ENCODE measurements at places on chromosomes 5 and 9.

DNA sequence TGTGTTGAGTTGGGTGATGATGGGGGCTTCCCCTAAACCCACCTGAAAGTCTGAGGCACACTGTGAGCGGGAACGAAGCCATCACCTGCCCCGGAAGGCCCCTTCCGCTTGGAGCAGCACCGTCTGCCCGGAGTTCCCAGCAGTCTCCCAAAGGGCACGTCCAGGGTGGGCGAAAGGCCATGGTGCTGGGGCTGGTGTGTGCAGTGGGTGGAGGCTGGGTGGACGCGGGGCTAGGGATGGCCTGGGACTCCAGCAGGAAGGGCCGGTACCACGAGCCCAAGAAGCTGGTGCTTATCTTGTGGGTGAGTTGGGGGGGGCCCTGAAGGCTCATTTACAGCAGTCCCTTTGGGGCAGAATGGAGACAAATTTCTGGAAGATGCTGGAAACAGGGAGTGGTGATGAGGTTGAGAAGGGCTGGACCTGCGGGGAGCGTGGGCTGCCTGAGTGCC lies 4.6 kb downstream of the FLT4 start:
- no peak for DNase-seq

DNA sequence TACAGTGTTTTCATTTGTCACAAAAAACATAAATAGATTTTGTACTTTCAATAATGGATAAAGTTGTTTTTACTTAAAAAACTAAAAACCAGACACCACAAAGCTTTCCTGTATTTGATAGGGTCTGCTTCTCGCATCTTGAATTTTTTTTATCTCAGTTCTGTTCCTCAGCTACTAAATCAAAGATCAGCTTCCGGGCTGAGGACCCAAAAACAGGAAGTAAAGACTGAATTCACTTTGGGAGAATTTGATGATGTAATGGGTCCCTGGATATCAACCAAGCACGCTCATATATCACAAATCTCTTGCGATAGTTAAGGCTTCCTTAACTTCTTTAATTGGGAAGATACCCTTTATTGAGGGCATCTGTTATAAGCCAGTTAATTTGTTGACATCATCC lies 24.1 kb downstream of the ITK start:
- no peak for DNase-seq

DNA sequence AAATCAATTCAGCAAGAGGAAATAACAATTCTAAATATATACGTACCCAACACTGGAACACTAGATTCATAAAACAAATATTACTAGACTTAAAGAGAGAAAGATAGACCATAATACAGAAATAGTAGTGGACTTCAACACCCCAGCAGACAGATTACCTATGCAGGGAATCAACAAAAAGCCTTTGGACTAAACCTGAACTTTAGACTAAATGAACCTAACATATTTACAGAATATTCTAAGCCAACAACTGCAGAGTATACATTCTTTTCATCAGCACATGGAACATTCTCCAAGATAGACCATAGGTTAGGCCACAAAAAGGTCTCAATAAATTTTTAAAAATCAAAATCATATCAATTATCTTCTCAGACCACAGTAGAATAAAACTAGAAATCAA lies 32.9 kb upstream of the BARX1 start:
- DNase-seq: no peak

- DNase-seq: no peak
Observed at GRCh38 chr9:108991479-108991878, 21.8 kb downstream of the CTNNAL1 start.

DNA sequence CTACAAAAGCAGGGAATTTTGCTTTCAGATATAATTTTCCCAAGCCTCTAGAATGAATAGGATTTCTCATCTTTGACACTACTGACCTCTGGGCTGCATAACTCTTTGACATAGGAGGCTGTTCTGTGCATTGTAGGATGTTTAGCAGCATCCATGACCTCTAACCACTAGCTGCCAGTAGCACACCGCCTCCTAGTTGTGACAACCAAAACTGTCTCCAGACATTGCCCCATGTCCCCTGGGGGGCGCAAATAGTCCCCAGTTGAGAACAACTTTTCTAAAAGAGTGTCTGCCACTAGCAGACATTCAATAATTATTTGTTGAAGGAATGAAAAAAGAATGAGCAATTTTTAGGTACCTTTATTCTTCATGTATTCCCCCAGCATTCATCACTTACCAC lies 51.8 kb downstream of the POU4F3 start:
- DNase-seq: no peak

GRCh38 chr5:73684691-73685090 lies 58.7 kb downstream of the ARHGEF28 start:
- no peak for DNase-seq

GRCh38 chr9:18692268-18692667 lies 218.3 kb downstream of the ADAMTSL1 start:
- DNase-seq: no peak

Measured in stimulated activated CD4-positive, alpha-beta T cell treated with anti-CD3 and anti-CD28 coated beads, Interleukin-2, amount 100 ng/mL, for 4 hours (primary cell).